Amniotic stem cell (primary cell): ENCODE measurements at places on chromosomes 13 and 19.

- DNase-seq, result peak; percentile 67
These were observed 16.2 kb downstream of the NUFIP1 start for GRCh38 chr13:44972956-44973581.

- DNase-seq, result no peak
These were observed 5.3 kb upstream of the HCN2 start for GRCh38 chr19:584240-585001.

DNA sequence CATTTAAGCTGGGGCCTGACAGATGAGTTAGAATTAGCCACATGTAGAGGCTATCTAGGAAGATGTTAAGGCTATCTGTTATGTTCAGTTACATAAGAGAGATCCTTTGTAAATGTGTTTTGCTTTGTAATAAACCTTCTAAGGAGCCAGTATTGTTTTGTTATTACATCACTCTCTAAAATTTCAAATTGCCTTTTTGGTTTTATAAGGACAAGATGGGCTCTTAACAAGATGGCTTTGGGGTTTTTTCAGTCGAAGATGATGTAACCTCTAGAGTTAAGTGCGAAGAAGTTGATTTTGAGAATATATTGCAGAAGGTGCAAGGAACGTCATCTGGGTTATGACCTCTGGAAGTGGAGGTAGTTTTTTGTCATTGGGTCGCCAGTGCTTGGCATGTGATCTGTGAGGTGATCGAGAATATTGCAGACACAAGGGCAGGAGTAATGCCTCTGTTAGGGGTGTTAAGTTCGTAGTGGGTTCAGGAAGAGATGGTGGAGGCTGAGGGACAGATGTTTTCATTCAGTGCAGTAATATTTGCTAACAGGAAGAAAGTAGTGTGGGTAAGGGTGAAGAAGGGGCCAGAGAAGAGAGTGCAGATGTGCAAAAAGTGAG lies 12.7 kb downstream of the LSM14A start:
- DNase-seq, result no peak

- DNase-seq, result no peak
These were observed 218.2 kb downstream of the FGF14 start for GRCh38 chr13:102183509-102184182.

DNA sequence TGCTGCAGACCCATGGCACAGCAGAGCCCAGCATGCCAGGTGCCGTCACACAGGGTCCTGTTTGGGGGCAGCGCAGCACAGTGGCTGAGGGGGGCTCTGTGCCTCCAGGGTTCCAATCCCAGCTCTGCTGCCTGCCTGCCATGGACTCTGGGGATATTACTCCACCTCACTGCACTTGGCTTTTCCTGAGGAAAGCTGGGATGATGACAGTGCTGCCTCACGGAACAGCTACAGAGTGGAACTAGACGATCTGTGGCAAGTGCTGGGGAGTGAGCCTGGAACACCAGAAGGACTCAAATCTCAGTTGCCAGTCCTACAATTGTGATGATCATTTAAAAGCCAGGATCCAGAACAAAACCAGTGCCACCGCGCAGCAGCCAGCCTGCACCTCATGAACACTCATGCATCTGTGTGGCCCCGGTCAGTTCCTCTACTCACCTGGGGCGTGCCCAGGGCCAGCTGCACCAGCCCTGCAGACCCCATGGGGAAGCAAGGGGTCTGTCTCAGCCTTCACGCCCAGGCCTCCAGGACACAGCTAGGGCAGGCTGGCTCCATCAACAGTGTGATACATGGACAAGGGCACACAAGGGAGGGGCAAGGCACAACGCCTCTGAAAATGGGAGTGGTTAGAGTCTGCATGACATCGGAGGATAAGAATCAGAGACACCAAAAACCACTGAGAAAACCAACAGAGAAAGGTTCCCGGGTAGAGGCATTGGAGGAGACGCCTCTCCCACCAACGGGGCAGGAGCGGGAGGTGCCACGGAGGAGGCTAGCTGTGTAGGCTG lies 55.2 kb downstream of the ATP7B start:
- no peak for DNase-seq

- DNase-seq, result no peak
These were observed 60.3 kb downstream of the SLC7A9 start for GRCh38 chr19:32809254-32809653.

DNA sequence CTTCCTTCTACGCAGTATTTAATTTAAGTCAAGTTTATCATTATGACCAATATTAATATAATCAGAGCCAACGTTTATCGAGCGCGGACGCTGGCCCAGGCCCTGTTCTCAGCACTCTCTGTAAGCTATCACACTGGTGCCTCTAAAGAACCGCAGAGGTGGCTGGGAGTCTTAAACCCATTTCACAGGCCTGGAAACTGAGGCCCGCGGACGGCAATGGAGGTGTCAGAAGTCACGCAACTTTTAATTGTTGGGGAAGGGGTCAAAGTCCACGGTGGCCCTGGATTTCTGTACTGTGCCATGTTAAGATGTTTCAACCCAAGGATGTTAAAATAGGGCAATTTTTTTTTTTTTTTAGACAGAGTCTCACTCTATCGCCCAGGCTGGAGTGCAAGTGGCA lies 8.8 kb downstream of the PTPRS start:
- DNase-seq, result no peak

DNA sequence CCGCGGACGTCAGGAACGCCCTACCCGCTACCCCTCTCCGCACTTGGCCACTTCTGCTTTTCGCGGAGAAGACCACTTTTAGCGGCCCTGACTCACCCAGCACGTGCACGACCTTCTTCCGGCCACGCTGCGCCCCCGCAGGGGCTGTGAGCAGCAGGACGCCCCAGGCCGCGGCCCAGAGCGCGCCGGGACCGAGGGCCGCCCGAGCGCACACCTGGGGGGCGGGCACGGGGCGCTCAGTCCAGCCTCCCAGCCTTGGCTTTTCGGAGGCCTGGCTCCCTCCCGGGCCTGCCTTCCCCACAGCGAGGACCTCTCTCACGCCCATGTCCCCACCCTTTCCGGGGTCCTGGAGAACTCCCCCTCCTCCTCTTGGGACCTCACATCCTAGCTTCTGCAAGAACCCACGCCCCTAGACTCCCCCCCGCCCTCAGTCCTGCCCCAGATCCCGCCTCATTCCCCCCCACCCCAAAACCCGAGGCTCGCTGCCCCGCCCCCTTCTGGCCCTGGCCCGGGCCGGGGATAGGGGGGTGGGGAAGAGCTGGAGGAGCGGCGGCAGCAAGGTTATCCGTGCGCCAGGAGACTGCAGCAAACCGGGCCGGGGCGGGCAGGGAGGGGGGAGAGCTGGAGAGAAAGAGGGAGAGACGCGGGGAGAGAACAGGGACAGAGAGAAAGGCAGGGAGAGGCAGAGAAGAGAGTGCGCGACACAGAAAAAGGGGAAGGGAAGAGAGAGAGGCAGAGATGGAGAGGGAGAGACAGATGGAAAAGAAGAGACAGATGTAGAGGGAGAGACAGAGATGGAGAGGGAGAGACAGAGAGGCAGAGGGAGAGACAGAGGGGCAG lies 11.5 kb downstream of the TM6SF2 start:
- no peak for DNase-seq

GRCh38 chr13:52921194-52921593 lies 72.8 kb upstream of the PCDH8 start:
- DNase-seq, result no peak

- no peak for DNase-seq
These were observed 7.9 kb downstream of the NAPA start for GRCh38 chr19:47507012-47507411.

GRCh38 chr13:91863699-91864098 lies 465.3 kb downstream of the GPC5 start:
- no peak for DNase-seq

- no peak for DNase-seq
These were observed 462.7 kb downstream of the GPC6 start for GRCh38 chr13:93689333-93689732.

DNA sequence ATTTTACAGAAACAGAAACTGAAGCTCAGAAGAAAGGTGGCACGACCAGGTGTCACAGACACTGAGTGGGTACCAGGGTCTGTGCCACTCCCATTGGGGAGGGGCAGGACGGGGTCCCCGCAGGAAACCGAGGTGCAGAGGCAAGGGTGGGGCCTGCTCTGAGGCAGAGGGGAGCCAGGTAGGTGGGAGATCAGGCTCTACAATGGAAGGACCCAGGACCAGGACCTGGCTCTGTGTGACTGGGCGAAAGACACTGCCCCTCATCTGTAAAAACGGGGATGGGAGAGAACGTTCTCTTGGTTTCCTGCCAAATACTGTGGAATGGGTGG lies 2.8 kb downstream of the PTGIR start:
- DNase-seq, result no peak

DNA sequence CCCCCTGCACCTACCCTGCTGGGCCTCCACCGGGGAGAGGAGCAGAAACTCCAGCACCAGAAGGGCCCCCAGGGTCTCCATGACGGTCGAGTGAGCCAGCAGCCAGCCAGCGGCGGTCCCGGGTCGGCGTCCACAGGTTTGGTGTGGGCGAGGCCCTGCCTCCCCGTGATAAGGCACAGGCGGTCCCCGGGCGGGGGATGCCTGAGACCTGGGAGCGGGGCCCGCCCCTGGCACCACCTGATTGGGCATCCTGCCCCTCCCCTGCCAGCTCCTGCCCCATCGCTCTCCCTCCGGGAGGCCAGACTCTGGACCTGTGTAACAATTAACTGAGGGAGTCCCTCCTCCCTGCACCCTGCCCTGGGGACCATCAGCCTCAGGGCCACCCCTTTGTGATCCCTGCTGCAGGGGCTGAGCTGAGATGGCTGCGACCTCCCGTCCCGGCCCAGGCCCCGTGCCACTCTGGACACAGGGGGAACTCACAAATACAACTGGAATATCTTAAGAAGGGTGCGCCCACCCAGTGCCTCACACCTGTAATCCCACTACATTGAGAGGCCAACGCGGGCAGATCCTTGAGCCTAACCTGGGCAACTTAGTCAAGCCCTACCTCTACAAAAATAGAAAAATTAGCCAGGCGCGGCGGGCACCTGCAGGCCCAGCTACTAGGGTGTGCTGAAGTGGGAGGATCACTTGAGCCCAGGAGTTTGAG lies at the start of gene SMIM24:
TSS of gene SMIM24 (minus strand) at position 143 of the 709 bp plus-strand sequence. CDS start at position 81, 62 bp downstream.
- no peak for DNase-seq

- no peak for DNase-seq
These were observed 2.0 kb upstream of the INAFM1 start for GRCh38 chr19:47272448-47273312.

DNA sequence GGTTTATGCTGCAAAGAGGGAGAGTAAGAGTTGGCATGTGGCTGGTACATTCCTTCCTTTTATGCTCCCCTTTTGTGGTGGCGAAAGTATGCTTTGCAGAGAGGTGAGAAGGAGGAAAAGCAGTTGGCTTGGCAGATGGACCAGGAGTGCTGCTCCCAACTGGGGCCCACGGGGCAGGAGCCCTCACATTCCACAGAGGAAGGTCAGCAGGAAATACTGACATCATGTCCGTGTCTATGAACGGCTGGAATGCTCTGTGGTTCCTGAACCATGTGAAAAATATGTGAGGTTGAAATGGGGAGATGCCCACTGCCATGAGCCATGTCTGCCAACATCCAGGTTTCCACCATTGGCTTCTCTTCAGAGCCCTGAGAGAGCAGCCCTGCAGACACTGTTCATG lies 33.3 kb upstream of the GAS6 start:
- peak; percentile 76 for DNase-seq

DNA sequence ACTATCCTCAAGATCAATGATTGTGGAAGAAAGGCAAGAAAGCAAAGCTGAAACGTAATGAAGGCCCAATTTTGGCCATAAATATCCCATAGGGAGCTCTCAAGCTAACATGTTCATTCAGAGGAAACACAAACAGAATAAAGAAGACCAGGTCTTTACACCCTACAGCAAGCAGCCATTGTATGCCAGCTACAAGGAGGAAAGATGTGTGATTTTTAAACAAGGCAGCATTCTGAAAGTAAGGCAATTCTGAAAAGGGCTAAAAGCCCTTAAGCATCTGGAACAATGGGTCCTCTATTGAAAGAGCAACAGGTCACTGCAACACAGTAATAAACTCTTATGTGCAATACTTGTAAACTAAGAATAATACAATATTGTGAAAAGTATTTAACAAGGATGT lies 1002.4 kb downstream of the SLITRK1 start:
- DNase-seq, result no peak

DNA sequence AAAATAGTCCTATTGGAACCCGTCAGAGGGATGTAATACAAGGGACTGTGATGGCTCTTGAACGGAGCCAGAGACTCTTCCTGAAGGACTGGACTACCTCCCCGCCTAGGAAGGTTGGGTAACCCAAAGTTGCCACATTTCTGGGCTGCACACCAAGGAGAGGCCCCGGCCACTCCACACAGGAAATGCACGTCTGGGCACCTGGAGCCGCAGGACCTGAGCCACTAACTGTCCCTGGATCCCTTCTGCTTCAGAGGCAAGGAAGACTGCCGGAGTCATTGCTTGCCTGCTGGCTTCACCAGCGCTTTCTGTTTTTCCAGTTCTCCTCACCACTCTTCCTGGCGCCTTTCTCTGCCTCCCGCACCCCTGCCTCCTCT lies 1.2 kb upstream of the FLT1 start:
- DNase-seq, result no peak

DNA sequence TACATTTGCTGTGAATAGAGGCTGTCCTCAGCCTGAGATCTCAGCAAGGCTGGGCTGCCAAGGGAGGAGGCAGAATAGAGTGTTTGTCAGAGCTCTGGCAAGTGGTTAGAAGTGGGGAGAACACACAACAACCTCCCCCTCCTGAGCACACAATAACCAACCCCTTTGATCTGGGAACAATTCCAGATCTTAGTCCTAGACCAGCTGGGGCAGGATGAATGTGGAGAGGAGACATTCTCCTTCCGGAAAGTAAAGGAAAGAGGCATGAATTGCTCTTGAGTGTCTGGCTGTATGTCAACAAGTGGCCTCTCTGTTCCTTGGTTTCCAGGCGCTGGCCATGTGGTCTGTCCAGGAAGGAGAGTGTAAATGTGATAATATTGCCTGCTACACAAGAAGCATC lies 114.9 kb upstream of the TMTC4 start:
- DNase-seq, result no peak

DNA sequence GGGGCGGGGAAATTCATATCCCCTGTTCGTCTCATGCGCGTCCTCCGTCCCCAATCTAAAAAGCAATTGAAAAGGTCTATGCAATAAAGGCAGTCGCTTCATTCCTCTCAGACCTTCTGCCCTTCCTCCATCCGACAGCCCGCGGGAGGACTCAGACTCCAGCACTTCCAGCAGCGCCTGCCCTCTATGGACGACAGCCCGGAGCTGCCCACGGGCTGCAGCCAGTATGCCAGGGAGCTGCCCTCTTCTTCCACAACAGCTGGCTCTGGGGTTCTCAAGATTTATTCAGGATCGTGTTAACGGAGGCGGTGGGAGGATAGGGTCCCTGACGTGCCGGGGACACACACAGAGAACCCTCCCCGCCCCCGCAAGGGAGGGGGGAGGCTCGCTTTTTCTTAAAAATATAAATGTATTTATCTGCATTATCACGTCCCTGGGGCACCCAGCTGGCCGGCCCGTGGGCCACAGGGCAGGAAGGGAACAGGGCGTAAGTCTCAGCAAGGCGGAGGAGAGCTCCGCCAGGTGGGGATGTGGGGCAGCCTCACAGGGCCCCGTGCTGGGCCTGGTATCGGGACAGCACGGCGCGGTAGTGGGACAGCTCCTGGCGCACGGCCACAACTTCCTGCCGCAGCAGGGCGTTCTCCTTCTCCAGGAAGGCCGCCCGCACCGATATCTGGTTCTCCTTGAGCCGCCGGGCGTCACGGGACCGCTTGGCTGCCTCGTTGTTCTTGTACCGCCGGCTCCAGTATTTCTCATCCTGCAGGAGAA lies 6.7 kb downstream of the DBP start:
- no peak for DNase-seq

- no peak for DNase-seq
These were observed 199.9 kb downstream of the LACC1 start for GRCh38 chr13:44079413-44080205.
